ENCODE measurements at places on chromosomes 6 and 20.

DNA sequence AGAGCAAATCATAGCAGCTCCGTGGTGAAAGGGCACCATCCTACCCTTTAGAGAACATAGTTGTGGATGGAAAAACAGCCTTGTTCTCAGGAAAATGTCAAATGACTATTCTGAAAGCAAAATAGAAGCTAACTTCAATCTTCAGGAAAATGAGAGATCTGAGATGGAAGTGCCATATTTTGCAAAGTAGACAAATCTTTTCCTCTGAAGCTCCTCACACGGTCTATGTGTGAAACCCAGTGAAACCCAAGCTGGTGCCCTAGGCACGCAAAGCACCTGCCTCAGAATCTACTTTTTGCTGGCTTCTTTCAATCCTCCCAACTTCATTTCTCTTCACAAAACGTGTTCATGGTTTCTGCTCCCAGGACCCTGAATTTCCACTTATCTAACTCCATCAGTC lies 325.2 kb upstream of the CDH4 start:
- DNase-seq, result no peak

DNA sequence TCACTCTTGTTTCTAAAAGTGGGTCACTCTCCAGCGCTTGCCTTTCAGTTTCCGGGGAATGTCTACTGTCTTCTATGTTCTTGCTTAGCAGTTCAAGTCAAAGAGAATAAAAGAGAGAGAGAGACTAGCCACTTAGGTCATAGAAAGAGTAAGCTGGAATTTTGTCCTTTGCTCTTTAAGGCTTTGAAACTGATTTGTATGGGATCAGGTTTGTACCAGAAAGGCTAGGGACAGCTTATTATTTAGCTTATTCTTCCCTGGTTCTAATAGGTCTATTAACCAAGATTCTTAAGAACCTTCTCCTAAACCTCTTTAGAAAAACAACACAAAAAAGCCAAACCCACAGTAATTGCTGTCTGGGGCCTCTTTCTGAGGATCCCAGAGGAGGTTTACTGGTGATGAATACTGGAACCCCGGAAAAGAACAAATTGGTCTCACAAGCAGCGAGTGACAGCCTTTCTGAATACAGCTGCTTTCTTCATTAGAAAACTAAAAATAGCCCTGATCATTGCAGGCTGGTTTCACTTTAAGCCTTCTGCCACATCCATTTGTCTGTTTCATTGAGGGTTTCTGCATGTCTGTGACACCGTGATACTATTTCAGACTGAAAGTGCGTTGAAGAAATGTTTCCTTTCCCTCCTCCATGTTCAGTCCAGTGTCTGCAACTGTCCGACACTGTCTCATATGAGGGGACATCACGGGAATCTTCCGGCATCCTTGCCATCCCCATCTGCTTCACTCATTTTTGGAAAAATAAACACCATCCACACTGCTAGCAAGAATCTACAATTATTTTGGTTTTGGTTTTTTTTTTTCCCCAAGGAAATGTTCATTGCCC lies 75.1 kb upstream of the ATXN1 start:
- no peak for DNase-seq

DNA sequence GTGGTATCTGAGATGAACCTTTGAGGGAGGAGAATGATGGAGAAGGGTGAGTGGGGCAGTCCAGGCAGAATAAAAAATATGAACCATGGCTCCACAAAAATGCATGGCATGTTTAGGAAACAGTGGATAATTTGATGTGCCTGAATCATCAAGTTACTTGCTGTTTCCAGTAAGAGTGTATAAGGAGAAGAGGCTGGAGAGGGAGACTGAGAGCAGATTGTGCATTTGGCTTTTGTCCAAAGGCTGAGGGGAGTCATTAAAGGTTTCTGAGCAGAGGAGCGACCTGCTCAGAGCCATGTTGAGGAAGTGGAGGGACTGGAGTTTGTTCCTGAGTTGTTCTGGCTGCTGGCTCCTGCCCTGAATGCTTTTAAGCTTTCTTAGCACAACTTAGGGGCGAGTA lies 6.1 kb downstream of the MMP24 start:
- no peak for DNase-seq

GRCh38 chr20:37901240-37901639 lies 1.7 kb upstream of the VSTM2L start:
- no peak for DNase-seq

DNA sequence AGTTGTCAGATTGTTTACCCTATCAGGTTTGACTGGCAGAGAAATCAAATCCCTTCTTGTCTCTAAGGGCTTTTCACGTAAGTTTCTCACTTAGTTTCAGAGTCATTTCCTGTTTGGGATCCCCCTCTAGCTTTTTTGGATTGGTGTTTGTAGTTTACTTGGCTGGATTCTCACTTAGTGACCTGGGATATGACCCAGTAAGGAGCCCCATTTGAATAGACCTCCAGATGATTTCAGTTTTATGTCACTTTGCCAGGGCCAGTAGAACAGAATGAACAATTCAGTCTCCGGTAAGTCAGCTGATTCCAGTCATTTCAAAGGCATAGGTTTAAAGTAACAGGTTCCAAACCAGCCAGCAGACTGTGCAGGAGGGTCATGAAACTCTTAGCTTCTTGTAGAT lies 8.2 kb downstream of the FAM135A start:
- DNase-seq, result no peak

DNA sequence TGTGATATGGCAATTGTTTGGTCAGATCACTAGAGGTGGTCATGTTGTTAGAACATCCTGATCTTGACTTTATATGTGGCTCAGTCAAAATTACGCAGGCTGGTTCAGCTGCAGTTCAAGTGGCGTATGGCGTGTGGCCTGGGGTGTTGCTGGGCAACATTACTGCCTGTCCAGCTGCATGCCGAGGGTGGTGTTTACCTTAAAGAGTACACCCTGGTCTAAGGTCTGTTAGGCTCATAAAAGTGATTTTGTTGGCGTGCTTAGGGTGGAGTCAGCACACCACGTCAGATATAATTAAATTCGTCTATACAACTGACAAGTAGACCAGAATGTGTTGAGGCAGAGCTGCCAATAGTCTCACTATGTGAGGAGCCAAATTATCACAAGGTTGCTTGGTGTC lies 55.6 kb upstream of the NEDD9 start:
- DNase-seq, result peak; percentile 89

GRCh38 chr20:39291301-39291700 lies 329.2 kb downstream of the DHX35 start:
- DNase-seq, result no peak

- DNase-seq, result no peak
These were observed 1395.7 kb upstream of the EYS start for GRCh38 chr6:67102743-67103142.

Measured in transverse colon (tissue), 4 donors.